ENCODE measurements at places on chromosomes 7 and 10.

- DNase-seq, result no peak
These were observed 14.6 kb upstream of the INSYN2A start for GRCh38 chr10:127210936-127211466.

DNA sequence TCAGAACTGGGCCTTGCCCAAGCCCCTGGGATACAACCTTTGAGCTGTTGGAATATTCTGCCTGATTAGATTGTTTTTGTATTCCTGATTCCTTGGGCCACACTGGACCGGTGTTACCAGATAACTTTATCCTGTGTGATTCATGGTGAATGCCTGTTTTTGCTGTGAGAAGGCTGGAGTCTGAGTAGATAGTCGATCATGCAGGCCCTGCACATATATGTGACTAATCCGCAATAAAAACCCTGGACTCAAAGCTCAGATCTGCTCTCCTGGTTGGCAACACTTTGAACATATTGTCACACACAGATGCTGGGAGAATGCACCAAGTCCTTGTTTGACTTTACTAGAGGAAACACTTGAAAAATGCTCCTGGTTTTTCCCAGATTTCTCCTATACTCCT, 183.9 kb upstream of the MBL2 start:
- DNase-seq, result peak; percentile 39

DNA sequence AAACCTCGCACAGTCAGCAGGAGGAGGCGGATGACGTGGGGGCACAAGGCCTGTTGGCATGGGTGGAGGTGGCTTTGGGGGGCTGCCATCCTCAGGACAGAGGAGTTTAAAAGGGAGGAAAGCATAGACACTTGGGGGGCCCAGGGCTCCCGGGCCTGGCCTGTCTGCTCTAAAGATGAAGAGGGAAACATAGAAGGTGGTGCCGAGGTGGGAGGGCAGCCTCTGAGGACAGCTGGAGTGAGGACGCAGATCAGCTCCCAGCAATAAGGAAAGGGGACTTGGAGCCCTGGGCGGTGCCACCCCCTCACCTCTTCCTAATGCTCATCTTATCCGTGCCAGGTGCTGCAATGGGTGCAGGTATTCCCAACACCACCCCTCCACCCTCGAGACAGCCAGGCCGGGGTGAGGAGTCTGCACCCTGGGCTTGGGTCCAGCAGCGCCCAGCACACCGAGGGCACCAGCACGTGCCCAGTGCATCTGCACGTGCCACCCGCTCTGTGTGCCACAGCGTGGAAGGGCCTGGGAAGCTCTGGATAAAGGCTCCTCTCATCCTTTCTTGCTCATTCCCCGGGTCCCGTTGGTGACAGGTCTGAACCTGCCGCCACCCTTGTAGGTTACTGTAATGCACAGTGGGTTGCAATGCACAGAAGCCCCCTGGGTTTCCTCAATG, 566.0 kb upstream of the FOXK1 start:
- DNase-seq, result no peak

DNA sequence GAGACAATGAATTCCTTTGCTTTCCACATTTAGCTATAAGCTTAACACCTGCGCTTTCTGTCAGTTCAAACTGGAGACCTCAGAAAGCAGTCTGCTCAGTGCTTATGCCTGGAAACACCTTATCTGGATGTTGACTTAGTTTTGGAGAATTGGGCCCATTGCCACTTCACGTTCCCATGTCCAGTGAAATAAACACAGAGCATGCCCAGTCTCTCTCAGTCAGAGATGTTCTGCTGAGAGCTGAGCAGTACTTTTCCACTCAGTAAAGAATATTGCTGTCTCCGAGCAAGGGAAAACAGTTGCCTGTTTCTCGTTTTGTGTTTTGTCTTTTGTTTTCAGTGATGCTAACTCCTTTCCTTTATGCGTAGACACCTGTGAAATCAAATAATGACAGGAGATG, 83.2 kb upstream of the PRR15 start:
- no peak for DNase-seq

DNA sequence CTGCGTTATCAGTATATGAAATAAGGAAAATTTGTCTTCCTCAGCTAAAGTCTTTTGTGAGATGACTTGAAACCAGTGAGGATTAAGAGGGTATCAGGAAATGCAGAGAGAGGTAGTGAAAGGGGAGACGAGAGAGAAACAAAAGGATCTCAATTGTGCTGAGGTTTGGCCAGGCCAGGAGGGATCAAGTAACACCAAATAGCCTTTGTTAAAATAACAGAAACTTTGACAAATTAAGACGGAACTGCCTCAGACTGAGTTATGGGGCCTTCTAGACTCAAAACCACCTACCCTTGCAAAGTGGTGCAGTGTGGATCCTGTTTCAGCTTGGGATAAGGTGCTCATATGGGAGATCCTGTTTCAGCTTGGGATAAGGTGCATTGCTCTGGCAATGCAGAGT, 263.1 kb downstream of the CREB5 start:
- DNase-seq, result no peak

DNA sequence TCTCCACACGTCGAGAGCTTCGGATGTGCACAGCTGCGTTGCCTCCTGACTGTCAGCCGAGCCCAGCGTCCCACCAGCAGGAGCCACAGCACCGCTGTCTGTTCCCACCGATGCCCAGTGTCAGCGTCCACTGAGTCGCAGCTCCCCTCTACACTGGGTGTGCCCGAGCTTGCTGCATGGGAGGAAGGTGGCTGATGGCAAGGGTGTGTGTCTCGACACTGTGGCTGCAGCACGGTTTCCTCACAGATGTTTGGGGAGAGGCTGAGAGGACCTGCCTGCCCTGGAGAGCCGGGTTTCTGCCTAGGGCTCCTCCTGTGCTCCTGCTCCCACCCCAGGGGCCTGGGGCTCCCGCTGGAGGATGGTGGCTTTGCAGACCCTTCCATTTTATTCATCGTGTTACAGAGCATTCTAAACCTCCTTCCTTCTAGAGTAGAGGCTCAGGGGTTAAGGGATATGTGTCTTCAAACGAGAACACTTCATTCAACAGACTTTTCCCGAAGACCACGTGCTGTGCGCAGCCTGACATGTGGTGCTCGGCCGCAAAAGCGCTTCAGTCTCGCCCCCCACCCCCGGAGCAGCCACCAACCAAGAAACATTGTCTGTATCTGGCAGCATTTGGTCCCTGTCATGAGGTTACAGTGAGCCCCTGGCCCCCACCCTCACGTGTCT, 384.8 kb downstream of the DNAJB6 start:
- no peak for DNase-seq

DNA sequence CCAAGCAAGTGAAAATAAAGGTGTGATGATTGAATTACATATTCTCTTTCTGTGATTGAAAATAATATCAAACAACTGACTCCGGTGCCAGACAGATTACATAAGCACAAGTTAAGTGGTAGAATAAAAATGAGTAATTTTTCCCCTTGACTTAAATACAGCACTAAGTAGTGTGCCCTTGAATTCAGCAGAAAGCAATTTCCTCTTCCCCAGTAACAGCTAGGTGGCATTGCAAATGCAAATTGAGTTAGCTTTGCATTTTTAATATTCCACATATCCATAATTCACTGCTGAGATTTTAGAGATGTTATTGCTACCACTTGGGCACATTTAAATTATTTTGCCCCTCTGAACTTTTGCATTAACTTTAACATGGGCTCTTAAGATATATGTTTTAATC, 89.8 kb upstream of the NPVF start:
- DNase-seq, result no peak

DNA sequence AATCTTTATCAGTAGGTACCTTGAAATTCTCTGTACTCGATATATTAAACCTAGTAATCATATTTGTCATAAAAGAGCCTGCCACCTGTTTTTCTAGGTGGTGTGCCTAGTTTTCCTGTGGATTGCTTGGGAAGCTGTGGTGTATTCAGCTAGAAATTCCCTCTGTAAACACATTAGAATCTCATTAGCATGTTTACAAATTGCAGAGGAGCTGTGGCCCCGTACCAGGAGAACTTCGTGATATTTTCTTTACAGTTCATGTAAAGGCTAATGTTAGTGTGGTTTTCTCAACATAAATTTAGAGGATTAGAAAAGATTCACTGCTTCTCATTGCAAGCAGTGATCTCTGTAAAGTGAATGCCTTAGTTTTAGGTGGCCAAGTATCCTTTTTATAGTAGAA, 144.7 kb downstream of the CCSER2 start:
- DNase-seq, result no peak

DNA sequence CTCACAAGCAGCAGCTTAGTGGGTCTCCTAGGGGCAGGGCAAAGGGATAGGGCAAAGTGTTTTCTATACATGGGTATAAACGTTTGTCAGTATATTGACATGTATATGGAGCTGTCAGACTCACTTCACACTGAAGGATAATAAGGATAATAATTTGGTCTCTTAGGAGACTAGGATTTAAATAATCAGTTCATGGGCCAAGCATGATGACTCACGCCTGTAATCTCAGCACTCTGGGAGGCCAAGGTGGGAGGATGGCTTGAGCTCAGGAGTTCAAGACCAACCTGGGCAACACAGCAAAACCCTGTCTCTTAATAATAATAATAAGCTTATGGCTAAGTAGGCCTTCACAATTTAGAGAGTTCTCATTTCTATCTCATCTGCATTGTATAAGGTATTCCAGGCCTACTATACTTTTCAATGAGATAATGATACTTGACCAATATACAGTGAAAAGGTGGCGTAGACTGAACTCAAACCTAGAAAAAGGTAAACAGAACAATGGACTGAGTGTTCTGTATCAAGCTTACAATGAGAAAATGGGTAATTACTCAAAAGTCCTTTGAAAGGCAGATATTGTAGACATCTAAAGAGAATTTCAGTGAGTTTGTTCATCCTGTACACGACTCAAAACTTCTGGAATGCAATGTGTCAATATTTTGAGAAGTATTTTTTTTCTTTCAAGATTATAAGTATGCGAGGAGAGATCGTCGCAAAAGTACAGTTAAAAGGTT, 7.0 kb downstream of the GSAP start:
- peak; percentile 48 for DNase-seq

- no peak for DNase-seq
These were observed 27.0 kb upstream of the ZPBP start for GRCh38 chr7:50119815-50120637.

GRCh38 chr10:1369197-1369596, 313.0 kb downstream of the WDR37 start:
- no peak for DNase-seq

- peak; percentile 17 for DNase-seq
These were observed 603.2 kb downstream of the LRMDA start for GRCh38 chr10:76034353-76035205.

GRCh38 chr7:36301914-36302771, 87.5 kb upstream of the ANLN start:
- peak; percentile 14 for DNase-seq

GRCh38 chr10:78378192-78378591, 344.5 kb downstream of the RPS24 start:
- no peak for DNase-seq

- DNase-seq, result no peak
These were observed 683.5 kb upstream of the GALNT17 start for GRCh38 chr7:70448312-70448906.

Measured in fibroblast of skin of abdomen (primary cell).